ENCODE measurements at places on chromosomes 6 and 20. TPM values are rescaled to one million over a fixed set of nuclear protein-coding genes. Genes with fewer than 3 reads are reported as not detected.

The OR2J3 gene
- not detected for total RNA-seq

The KIFC1 gene
- total RNA-seq, result 96.0 TPM

The GSTA4 gene
- 14.1 TPM for total RNA-seq

The DYNLT2 gene
- total RNA-seq, result 2.2 TPM

The FAM217A gene
- not detected for total RNA-seq

The HLA-G gene
- 3.0 TPM for total RNA-seq

The MUC21 gene
- total RNA-seq, result not detected

DNA sequence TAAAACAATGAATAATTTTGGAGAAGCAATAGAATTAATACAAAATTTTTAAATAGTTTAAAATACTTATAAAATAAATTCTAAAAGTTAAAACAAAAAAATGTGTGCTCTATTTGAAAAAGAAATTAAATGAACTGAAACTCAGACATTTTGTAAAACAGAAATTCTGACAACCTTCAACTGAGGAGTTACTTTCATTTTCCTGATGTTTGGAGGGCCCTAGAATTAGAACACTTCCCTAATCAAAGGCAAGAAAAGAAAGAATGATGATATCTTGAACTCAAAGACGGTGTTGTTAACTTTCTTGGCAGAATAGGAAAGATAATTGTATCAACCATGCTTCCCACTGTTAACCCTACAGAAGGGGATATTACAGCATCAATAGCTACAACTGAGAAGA, 27.9 kb downstream of the SNX14 start:
- H3K27me3 ChIP-seq, result no peaks in the 10 kb centered on the region
- no peak overlapping the region for H3K4me3 ChIP-seq
- no peak for DNase-seq
- H3K4me1 ChIP-seq, result peaks cover 13% of the 10 kb centered on the region
- peak overlapping the region; percentile 39 for H3K27ac ChIP-seq

GRCh38 chr6:8914700-8915099, 479.4 kb upstream of the SLC35B3 start:
- DNase-seq, result no peak
- no peaks in the 10 kb centered on the region for H3K27me3 ChIP-seq
- no peaks in the 10 kb centered on the region for H3K36me3 ChIP-seq
- H3K4me1 ChIP-seq, result no peaks in the 10 kb centered on the region

GRCh38 chr6:145733810-145734209, 1.5 kb downstream of the EPM2A start:
- H3K27ac ChIP-seq, result no peak overlapping the region
- H3K4me1 ChIP-seq, result peaks cover 28% of the 10 kb centered on the region
- peak; percentile 7 for DNase-seq
- peak overlapping the region; percentile 90 for H3K4me3 ChIP-seq
- H3K36me3 ChIP-seq, result peaks cover 18% of the 10 kb centered on the region
- H3K27me3 ChIP-seq, result no peaks in the 10 kb centered on the region

DNA sequence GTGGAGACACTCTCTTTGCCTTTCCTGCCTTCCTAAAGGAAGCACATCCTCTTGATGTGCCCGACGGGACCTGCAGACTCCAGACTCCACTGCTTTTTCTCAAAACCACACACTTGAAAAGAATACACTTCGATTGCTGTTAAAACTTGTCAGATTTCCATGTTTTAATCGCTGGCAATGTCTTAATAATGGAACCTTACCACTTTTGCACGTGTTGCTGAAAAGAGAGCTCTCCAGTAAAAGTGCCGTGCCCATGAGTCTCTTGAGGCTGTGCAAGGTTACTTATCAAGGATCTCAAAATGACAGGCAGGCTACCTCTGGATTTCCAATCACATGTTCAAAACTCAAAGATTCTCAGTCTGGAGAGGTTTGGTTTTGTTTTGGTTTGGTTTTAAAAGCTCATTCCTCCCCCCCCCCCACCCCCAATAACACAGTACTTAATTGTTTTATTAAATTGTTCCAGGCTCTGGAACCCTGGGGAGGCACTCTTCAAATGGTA, 12.0 kb upstream of the TFAP2A start:
- H3K27me3 ChIP-seq, result peaks cover 67% of the 10 kb centered on the region
- H3K27ac ChIP-seq, result no peak overlapping the region
- H3K36me3 ChIP-seq, result no peaks in the 10 kb centered on the region
- H3K4me3 ChIP-seq, result peak overlapping the region; percentile 51

- no peaks in the 10 kb centered on the region for H3K4me1 ChIP-seq
- H3K27ac ChIP-seq, result no peak overlapping the region
- peaks cover 1% of the 10 kb centered on the region for H3K27me3 ChIP-seq
- no peaks in the 10 kb centered on the region for H3K36me3 ChIP-seq
- no peak overlapping the region for H3K4me3 ChIP-seq
- no peak for DNase-seq
Observed at GRCh38 chr6:168608113-168608400, 167.1 kb downstream of the SMOC2 start.

- peak overlapping the region; percentile 57 for H3K4me3 ChIP-seq
- peak; percentile 56 for DNase-seq
- H3K36me3 ChIP-seq, result no peaks in the 10 kb centered on the region
- peaks cover 2% of the 10 kb centered on the region for H3K27me3 ChIP-seq
- peaks cover 72% of the 10 kb centered on the region for H3K4me1 ChIP-seq
- peak overlapping the region; percentile 92 for H3K27ac ChIP-seq
Observed at GRCh38 chr20:44070139-44070900, 116.7 kb downstream of the JPH2 start.

DNA sequence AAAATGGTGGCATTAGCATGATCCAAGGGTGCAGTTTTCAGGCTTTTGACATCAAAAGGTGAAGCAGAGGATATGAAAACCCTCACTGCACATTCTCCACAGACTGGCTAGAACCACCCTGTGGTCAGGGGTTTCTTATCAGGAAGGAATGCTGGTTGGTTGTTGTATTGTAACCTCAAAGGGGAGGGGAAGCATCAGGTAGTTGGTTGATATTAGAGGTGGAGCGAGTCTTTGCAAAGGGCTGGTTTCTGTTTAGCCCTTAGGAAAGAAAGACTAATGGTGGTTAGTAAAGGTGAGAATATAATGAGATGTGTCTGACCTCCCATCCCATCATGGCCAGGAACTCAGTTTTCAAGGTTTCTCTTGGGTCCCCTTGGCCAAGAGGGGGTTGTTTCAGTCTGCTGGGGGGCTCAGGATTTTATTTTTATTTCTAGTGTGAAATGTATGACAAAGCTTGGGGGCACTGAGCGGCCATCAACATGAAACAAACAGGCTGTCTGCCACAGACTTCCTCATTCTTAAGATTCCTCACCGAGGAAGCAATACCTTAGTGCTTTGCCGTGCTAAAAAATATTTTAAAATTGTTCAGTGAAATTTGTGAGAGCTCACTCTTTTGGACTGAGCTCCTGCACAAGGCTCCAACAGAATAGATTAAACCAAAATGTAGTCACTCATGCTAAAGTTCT, 47.5 kb upstream of the PROKR2 start:
- H3K4me3 ChIP-seq, result no peak overlapping the region
- H3K27ac ChIP-seq, result no peak overlapping the region
- no peaks in the 10 kb centered on the region for H3K4me1 ChIP-seq

GRCh38 chr6:70270287-70271005, 32.4 kb downstream of the COL9A1 start:
- H3K4me1 ChIP-seq, result no peaks in the 10 kb centered on the region
- peaks cover 16% of the 10 kb centered on the region for H3K27me3 ChIP-seq
- no peak for DNase-seq
- no peak overlapping the region for H3K4me3 ChIP-seq
- H3K27ac ChIP-seq, result no peak overlapping the region

DNA sequence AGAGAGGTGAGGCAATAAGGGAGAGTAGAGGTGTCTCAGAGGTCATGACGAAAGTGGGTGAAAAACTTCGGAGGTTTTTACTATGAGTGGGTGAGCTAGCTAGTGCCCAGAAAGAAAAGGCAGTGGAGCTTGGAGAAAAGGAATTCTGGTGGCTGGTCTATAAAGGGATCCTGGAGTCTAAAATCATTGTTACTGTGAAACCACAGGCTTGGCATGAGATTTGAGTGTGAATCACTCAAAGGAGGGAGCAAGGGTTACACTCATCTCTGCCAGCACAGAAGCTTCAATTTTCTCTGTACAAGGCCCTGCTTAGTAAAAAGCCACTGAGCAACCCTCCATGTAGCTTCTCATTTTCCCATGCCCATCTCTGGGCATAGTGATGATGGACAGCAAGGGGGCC, 47.5 kb downstream of the CD83 start:
- H3K4me3 ChIP-seq, result no peak overlapping the region
- DNase-seq, result no peak
- peaks cover 4% of the 10 kb centered on the region for H3K4me1 ChIP-seq
- no peak overlapping the region for H3K27ac ChIP-seq
- H3K27me3 ChIP-seq, result peaks cover 2% of the 10 kb centered on the region

DNA sequence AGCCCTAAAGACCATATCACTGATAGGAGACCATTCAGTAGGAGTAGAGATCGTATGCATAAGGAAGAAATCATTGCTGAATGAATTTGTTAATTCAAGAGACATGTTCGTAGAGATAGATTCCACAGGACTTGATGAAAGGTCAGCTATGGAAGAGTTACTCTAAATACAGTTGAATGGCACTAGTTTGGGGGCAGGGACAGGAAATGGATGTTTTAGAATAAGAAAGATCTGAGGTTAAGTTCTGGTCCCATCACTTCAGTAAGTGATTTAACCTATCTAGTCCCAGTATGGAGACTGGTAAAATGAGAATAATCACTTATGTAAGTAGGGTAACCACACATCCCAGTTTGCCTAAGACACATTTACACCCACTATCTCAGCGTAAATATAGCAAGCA, 2.9 kb upstream of the BFSP1 start:
- H3K4me3 ChIP-seq, result no peak overlapping the region
- no peaks in the 10 kb centered on the region for H3K36me3 ChIP-seq
- no peak for DNase-seq
- peaks cover 20% of the 10 kb centered on the region for H3K27me3 ChIP-seq
- no peak overlapping the region for H3K27ac ChIP-seq

DNA sequence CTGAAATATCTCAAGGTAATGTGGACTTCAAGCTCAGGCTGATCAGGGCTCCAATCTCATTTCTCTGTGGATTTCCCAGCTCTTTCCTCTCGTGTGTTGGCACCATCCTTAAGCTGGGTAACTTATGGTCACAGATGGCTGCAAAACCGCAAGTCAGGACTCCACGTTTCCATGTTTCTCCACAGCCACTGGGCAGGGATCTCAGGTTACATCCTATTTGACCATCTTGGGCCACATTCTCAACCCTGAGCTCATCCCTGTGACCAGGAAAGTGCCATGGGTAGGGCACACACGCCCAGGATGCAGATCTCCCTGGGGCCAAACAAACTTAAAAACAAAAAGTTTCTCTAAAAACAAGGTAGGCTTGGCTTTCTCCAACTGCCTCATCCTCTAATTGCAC, 15.4 kb downstream of the RPS6KA2 start:
- no peak overlapping the region for H3K4me3 ChIP-seq
- no peaks in the 10 kb centered on the region for H3K27me3 ChIP-seq
- DNase-seq, result no peak
- H3K4me1 ChIP-seq, result no peaks in the 10 kb centered on the region

- DNase-seq, result peak; percentile 40
- H3K36me3 ChIP-seq, result no peaks in the 10 kb centered on the region
- H3K4me3 ChIP-seq, result no peak overlapping the region
- no peaks in the 10 kb centered on the region for H3K27me3 ChIP-seq
Observed at GRCh38 chr20:40160097-40160550, 528.9 kb downstream of the MAFB start.

GRCh38 chr6:113719545-113719944, 137.6 kb upstream of the MARCKS start:
- no peaks in the 10 kb centered on the region for H3K4me1 ChIP-seq
- DNase-seq, result no peak
- H3K27ac ChIP-seq, result no peak overlapping the region
- no peak overlapping the region for H3K4me3 ChIP-seq
- peaks cover 6% of the 10 kb centered on the region for H3K27me3 ChIP-seq

- H3K4me3 ChIP-seq, result no peak overlapping the region
- H3K27ac ChIP-seq, result no peak overlapping the region
- peaks cover 1% of the 10 kb centered on the region for H3K27me3 ChIP-seq
- no peak for DNase-seq
Observed at GRCh38 chr6:47264775-47265184, 44.9 kb downstream of the TNFRSF21 start.

DNA sequence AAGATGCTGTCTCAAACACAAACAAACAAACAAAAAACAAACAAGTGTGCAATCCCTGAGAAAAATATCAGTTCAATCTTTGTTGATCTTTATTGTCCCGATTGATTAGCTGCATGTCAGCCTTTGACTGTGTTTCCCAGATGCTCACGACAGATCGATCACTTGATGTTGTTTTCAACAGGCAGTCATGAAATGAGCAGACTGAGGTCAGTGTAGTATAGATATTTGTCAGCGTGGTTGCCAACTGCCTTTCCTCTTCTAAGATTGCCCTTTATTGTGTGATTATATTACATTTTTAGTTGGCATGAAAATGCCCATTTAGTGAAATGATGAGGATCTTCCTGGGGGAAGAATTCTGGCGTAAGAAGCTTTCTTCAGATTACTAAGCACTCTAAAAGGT, 25.6 kb downstream of the UTRN start:
- peaks cover 1% of the 10 kb centered on the region for H3K36me3 ChIP-seq
- peak; percentile 63 for DNase-seq
- H3K27me3 ChIP-seq, result no peaks in the 10 kb centered on the region
- no peak overlapping the region for H3K4me3 ChIP-seq

DNA sequence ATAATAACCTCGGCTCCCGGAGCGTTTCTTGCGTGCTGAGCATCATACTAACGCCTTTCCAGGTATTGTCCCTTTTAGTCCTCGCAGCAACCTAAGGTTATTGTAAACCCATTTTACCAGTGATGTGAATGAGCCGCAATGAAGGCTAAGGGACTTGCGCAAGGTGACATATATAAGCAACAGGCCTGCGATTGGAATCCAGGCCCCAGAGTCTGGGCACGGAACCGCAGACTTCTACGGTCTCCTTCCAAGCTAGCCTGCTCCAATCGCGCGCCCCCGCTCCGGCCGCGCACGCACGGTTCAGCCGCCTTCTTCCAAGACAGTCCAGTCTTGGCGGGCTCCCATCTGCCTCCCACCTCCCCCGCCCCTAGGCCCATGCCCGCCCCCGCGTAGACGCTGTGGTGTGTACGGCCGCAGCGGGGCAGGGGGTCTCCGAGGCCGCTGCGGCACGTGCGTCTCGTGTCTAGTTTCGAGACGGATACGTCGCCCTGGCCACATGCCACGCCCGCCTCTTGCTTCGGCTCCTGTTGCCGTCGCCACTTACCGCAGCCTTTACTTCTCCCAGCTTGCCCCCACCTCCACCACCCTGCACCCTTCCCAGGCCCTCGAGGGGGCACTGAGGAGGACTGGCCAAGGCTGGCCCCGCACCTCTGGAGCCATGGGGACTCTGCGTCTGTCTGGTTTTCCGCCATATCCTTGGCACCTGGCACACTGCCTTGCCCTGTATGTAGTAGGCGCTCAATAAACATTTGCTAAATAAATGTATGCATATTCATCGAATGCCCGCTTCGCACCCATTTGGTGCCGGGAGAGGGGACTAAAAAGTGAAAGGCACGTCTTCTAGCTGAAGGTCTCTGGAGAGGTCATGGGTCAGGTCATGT, 855 bp upstream of the GFOD1 start:
- H3K27ac ChIP-seq, result peak overlapping the region; percentile 42
- peaks cover 6% of the 10 kb centered on the region for H3K36me3 ChIP-seq
- peak overlapping the region; percentile 85 for H3K4me3 ChIP-seq
- DNase-seq, result peak; percentile 60

DNA sequence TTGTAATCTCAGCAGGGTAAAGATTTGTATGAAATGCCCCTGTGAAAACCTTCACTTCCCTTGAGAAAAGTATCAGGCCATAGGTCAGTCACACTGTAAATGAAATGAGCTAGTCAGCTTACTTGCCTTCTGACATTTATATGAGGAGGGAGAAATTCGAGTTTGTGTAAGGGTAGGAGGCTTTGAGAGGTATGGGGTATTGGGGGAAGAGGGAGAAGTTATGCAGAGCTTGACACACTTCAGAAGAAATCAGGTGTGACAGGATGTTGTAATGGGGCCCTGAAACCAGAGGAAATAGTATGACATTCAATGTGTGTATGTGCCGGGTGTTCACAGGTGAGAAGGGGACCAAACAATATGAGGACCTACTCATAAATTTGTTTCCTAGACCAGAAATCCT, 64.2 kb upstream of the CCN6 start:
- H3K4me3 ChIP-seq, result peak overlapping the region; percentile 51
- DNase-seq, result peak; percentile 57
- no peaks in the 10 kb centered on the region for H3K27me3 ChIP-seq
